AG08395 (cell line): ENCODE measurements at places on chromosomes 2 and 18.

DNA sequence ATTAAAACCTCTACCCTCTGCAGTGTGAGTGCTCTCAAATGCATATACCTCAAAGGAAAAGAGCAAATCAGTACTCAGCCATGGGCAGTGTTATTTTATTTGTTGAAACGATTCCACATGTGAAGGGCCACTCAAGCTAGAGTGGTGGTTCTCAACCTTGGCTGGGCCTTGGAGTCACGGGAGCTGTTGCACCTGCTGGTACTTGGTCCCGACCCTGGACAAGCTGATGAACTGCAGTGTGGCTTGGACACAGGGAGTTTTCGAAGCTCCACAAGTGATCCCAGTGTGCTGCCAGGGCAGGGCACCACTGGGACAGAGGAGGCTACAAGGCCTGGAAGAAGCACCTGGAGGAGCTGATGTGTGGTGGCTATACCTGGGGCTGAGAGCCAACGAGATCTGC is 19.7 kb downstream of the GNLY start:
- DNase-seq: no peak

- no peak for DNase-seq
These were observed 194.7 kb upstream of the ERBB4 start for GRCh38 chr2:212733273-212733672.

DNA sequence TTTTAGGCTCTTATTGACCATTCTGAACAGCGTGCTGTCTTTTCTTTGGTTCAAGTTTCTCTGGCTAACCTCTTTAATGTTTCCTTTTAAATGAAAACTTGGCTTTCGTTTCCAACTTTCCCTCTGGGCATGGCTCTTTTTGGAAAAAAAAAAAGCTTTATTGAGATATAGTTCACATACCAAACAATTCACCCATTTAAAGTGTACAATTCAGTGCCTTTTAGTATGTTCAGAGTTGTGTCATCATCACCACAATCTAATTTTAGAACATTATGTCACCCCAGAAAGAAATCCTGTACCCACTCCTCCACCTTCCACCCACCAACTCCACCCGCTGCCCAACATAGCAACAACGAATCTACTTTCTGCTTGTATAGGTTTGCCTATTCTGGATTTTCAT is 322.4 kb downstream of the ADCYAP1 start:
- DNase-seq: no peak

GRCh38 chr2:171159372-171160118 is 1.1 kb downstream of the TLK1 start:
- DNase-seq: peak; percentile 36

- no peak for DNase-seq
These were observed 529.1 kb downstream of the IRS1 start for GRCh38 chr2:226270285-226271058.

DNA sequence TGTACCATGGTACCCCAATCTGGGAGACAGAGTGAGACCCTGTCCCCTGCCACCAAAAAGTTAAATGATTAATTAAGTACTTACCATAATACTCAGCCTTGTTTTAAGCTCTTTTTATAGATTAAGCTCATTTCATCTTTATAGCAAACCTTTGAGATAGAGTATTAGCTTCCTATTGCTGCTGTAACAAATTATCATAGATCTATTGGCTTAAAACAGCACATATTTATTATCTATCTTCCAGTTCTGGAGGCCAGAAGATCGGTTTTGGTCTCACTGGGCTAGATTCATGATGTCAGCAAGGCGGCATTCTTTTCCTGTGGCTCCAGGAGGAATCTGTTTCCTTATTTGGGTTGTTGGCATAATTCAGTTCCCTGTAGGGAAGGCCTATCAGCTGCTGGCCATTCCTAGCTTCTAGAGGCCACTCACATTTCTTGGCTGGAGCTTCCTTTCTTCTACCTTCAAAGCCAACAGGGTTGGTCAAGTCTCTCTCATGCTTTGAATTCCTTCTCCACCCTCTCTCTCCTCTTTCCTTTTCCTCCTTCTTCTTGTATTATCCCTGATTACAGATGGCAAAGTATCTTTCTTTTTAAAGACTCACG is 13.7 kb upstream of the GREB1 start:
- no peak for DNase-seq

DNA sequence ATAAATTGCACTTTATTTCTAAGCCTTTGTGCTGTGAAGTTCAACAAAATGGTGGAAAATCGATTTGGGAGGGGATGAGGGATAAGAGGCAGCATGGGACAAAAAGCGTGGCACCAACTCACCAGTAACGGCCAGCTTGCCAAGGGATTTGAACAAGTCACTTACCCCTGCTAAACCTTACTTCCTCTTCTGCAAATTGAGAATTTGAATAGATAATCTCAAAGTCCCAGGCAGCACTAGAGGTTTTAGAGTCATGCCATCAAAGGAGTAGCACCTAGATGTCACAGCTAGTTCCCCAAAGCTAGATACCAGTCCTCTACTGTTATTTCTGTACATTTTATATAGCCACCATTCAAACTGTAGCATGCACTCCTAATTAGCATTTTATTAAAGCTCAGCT is 83.7 kb upstream of the VRK2 start:
- no peak for DNase-seq

DNA sequence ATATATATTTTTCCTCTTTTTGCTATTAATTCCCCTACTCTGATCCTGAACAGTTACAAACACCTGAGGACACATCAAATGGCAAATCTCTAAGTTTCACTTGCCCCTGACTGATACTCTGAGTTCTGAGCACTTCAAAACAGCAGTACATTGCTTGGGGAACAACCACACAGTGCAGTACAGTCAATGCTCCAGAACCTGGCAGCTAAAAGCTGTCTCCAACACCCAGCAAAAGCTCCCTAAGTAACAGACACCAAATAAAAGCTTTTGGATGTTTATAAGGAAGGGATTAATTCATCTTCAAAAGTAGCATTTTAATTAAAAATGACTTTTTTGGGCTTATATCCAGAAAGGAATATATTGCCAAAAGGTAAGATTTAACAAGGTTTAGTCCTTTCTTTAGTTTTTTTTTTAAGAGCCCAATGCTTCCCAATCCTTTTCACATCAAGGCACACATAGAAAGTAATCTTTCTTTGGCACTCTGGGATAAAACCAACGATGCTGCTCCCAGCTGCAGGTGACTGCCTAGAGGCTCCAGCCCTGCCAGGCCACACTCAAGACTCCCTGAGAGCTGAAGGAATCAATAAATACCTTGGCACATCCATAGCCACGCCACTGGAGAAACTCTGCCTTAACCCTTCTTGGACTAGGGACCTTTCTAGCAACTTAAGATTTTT is 164.9 kb upstream of the ZFP36L2 start:
- DNase-seq: no peak

DNA sequence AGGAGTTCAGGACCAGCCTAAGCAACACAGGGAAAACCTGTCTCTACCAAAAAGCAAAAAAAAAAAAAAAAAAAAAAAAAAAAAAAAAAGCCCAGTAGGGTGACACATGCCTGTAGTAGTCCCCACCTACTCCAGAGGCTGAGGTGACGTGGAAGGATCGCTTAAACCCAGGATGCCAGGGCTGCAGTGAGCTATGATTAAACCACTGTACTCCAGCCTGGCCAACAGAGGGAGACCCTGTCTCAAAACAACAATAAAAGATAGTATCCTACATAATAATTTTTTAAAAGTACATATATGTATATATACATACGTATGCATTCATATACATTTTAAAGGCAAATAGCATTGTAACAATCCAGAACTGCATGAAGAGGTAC is 51.7 kb downstream of the SOS1 start:
- DNase-seq: no peak

- peak; percentile 65 for DNase-seq
These were observed 23.6 kb upstream of the RBM44 start for GRCh38 chr2:237774811-237775553.

GRCh38 chr2:30261695-30262211 is 30.4 kb downstream of the LBH start:
- DNase-seq: no peak

GRCh38 chr2:240400371-240401161 is 34.9 kb upstream of the GPC1 start:
- DNase-seq: no peak

DNA sequence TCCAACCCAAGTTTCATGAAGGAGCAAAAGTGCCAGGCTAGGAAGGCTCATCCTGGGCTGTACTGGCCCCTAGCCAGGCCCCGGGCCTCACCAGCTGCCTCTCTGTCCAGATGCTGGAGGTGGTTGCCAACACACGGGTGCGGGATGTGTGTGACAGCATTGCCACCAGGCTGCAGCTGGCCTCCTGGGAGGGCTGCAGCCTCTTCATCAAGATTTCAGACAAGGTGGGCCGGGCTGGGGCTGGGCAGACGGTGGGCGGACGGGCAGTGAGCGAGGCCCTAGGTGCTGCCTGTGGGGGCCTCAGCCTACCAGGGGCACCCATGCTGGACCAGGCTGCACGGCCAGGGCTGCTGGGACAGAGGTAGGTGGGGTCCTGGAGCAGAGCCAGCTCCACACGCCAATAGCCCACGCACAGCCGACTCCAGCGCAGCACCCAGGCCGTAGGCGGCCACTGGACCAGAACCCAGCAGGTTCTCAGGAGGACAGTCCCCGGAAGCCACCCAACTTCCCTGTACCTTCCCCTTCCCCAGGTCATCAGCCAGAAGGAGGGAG is 11.8 kb upstream of the GPR17 start:
- DNase-seq: no peak

DNA sequence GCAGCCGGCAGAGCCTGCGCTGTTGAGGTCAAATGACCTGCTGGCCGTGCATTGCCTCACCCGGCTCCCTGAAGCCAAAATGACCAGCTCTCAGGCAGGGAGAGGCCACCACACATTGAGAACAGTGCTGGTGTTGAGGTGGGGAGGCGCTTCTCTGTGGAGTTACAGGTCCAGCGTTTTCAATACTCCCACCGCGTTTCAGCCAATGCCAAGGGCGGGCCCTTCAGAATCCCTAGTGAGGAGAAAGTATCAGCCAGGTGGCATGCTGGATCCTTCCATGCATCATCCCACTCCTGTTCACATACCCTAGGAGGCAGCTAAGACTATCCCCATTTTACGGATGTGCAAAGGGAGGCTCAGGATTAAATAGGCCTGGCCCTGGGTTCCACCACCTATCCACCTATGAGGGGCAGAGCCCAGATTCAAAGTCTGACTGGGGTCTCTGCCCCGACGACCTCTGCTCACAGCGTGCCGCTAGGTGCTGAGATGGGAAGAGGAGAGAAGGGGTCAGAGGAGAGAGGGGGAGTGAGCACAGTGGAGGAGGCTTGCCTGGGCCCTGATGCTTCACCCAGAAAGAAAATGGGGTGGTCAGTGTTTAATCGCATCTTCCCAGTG is 137.6 kb upstream of the ID2 start:
- DNase-seq: no peak

DNA sequence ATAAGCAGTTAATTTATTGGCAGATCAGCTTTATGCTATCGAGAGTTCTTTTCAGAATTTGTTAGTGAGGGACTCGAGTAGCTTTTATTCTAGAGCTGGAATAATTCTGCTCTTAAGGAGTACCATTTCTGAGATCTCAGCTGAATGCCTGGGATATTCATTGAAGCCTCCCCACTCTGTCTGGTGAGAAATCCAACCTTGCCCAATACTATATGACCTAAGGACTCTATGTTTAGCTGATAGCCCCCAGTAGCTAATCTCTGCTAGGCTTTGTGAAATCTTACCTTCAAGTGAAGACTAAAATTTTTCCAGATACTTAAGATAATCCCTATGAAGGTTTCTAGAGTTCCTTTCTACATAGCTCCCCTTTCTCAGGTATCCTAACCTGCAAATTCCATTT is 261.4 kb downstream of the SETBP1 start:
- no peak for DNase-seq

GRCh38 chr2:123179526-123179925 is 845.6 kb upstream of the CNTNAP5 start:
- no peak for DNase-seq

DNA sequence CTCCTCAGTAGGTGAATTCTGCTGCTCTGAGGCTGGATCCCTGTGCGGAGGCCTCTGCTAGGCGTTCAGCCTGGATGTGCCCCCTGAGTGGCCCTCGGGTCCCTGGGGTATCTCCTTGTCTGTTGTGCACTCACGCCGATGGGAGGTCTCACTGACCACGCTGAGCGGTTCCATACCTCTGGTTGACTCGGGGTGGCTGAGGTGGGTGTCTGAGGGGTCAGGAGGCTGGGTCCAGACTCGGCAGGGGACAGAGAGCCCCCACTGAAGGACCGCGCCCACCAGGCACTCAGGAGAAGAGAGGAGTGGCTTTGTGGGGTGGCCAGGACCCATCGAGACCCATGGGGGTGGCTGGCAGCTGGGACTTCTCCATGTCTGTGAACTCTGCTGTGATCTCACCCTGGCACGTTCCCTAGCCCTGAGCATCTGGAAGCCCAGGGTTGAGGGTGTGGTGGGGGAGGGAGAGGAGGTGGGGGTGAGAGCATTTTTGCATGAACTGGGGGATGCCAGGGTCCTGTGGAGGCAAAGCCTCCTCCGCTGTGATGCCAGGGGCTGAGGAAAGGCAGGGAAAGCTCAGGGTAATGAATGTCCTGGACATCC is 53.7 kb downstream of the TWIST2 start:
- no peak for DNase-seq

DNA sequence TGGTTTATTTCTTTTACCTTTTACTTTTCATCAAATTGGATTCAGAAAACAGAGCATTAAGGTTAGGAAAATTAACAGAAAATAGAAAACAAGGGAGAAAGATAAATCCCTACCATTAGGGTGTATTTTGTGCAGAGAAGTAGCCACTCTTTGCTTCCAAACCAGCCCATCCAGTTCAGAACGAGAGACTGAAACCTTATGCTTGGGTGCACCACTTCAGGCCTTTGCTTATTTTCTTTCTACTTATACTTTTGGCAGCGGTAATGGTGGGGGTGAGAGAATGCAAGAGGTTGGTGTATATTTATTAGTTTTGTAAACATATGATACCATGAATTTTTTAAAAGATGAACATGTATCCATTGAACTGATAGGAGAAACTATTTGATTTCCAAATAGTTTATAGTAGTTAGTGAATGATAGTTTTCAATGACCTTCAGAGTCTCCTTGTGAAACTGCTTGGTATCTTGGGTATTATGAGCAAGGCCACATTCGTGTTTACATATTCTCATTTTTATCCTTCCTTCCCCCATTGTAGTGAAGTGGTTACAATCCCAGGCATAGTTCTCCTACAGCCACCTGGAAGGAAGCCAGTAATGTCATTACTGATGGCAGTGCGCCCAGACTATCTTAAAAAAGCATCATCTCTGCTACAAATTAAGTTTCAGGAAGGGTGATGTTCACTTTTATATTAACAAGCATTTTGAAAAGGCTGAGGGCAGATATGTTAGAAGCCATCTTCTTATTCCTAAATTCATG is 60.8 kb downstream of the MFSD6 start:
- DNase-seq: peak; percentile 90

DNA sequence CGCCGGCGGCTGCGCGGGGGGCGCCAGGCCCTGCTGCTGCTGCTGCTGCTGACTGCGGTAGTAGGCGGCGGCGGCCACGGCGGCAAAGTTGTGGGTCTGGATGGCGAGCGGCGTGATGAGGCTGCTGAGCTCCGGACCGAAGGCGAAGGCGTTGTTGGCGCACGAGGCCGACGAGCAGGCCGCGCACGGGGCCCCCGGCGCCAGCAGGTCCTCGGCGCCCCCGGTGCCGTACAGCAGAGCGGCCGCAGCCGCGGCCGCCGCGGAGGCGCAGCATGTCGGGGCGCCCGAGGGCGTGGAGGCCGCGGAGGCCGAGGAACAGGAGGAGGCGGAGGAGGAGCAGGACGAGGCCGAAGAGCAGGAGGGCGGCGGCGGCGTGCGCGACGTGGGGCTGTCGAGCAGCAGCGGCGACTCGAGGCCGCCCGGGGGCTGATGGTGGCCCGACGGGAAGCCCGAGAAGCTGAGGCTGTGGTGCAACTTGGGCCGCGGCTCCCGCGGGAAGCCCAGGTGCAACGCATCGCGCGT is 1.8 kb downstream of the ZFP36L2 start:
- no peak for DNase-seq
